H1 (cell line): ENCODE measurements at places on chromosomes 3 and 15.

- DNase-seq = no peak
Measured at GRCh38 chr15:23073890-23074646, 34.7 kb upstream of the TUBGCP5 start.

DNA sequence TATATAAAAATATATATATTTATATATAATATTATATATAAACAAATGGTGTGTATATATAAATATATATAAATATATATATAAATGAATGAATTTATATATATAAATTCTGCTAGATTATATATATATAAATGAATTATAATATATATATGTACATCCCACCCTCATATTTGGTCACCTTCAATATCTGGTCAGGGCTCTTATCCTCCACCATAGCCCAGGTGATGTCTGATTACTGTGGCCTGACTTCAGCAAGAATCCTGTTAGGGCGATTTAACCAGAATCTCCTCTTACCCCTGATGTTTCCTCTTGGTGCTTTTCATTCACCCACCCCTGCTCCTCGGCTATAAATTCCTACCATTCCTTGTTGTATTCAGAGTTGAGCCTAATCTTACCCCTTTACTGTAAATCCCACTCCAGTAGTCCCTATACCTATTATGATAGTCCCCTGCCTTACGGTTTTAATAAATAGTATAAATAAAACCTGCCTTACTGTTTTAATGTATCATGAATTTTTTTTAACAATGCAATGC, 439.6 kb downstream of the PLOD2 start:
- DNase-seq = no peak

DNA sequence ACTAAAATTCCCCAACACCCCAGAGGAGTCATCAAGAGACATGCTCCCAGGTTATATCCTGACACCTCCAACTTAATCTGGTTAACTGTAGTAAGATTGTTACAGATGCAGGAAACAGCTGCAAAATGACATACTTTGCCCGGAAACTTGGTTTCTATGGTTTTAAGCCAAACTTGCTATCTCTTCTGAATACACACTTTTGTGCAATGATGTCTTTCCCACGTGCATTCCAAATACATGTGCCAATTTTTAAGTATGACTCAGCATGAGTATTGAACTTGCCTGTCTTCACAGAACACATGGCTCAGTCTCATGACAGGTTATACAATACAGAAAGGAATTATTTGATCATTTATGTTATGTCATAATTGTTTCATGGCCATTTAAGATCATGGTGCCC, 207.0 kb upstream of the DCBLD2 start:
- DNase-seq = no peak

GRCh38 chr3:192887047-192887446, 30.6 kb downstream of the MB21D2 start:
- no peak for DNase-seq

DNA sequence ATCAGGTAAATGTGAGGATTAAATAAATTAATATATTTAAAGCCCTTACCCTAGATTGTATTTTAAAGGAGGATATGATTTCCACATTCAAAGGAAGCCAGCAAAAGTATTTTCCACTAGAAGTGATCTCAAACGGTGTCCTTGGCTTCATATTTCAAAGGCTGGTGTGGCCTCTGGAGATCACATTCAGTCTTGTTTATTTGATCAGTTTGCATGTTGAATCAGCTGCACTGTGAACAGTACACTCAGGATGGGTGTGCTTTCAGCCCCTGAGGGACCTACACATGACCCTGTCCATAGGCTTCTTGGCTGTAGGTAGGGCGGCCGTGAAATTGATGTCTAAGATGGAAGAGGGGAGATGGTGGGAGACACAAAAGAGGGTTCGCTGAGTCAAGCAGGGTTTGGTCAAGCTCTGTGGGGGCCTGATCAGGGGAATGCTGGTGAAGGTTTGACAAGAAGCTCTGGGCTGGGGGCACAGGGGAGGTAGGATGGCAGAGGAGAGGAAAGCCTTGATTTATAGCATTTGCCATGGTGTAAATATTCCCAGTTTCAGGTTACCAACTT, 21.9 kb downstream of the CYP8B1 start:
- DNase-seq = no peak

- no peak for DNase-seq
Measured at GRCh38 chr15:74903676-74904075, 3.0 kb downstream of the FAM219B start.

GRCh38 chr15:70265466-70265978, 167.8 kb upstream of the TLE3 start:
- no peak for DNase-seq

DNA sequence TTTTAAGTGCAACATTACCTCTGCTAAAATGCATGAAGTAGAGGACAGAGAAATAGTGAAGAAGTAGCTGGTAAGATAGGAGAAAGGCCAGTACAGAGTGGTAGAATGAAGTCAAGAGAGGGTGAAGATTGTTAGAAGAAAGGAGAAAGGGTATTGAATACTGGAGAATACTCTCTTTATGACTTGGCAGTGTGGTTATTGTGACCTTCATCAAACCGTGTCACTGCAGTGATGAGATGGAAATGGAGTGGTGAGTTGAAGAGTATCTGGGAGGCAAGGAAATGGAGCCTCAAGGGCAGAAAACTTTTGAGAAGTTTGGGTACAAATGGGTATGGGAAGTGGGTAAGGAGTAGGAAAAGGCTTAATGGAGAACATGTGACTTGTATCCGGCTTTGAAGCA, 24.7 kb downstream of the MINDY2 start:
- DNase-seq = no peak

GRCh38 chr3:9669277-9669676, 20.0 kb downstream of the MTMR14 start:
- no peak for DNase-seq

- DNase-seq = no peak
Measured at GRCh38 chr3:24201301-24201700, 256.2 kb downstream of the NR1D2 start.

DNA sequence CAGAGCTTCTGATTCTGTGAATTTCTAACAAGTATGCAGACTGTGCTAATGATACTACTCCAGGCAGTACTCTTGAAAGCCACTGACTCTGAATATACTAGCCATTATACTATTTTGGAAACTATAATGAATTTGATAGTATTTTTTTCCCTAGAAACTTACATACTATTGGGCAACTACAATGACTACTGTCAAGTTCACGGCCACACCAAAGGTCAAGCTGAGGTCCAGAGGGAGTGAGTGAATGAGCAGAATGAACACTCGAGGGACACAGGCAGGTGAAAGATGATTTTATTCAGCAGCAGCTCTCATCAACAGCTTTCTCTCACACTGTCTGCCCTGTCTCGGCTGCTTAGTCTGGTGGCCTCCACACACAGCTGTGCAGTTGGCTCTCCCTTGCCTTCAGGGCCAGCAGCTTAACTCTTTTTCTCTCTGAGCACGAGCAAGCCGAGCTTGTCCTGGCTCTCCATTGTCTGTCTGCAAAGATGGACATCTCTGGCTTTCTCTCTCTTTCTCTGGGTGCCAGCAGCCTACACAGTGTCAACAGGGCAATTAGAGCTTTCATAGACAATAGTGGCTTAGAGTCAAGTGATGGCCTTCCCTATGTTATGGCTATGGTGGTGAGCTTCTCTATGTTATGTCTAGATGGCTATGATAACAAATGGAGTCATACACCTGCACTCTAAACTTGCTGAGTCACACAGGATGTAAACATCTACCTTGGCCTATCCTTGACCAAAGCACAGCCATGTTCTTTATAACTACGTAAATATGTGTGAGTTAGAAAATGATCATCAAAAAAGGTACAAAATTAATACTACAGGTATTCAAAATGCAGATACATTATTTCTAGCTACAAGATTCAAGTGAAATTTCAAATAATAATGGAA, 362.4 kb downstream of the CGGBP1 start:
- no peak for DNase-seq

DNA sequence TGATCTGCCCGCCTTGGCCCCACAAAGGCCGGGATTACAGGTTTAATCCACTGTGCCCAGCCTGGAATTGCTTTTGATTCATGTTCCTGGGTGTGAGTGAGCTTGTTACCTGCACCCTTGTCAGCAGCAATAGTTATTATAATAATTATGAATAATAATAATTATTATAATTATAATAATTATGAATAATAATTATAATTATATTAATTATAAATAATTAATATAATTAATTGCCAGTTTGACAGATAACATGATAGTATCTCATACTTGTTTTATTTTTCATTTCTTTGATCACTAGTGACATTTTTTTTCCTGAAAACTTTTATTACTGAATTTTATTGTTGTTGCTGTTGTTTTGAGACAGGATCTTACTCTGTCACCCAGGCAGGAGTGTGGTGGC, 21.1 kb upstream of the TRAK1 start:
- DNase-seq = no peak

- DNase-seq = no peak
Measured at GRCh38 chr3:18419232-18419631, 5.9 kb downstream of the SATB1 start.

DNA sequence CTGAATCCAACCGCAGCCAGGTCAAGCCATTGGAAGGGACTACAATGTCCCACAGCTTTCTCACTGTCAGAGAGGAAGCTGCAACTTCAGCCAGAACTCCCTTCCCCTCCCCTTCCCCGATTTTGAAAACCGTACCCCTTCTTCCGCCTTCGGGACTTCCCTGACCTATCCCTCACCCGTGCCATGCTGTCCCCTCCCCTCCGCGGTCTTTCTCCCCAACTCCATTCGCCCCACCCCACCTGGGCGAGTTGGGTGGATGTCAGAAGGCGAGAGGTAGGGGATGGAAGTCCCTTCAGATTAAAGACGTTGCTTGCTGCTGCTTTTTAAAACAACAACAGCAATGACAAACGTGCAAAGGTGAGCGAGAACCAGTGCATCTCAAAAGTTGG, 723 bp downstream of the CPNE4 start:
- no peak for DNase-seq

- DNase-seq = no peak
Measured at GRCh38 chr15:82999905-83000671, 11.4 kb downstream of the C15orf40 start.

- DNase-seq = peak; percentile 88
Measured at GRCh38 chr3:138941259-138941885, 5.6 kb downstream of the FOXL2 start.

GRCh38 chr15:45372041-45372995, 6.0 kb downstream of the GATM start:
- DNase-seq = no peak

- DNase-seq = peak; percentile 27
Measured at GRCh38 chr3:57805674-57806073, 49.6 kb downstream of the SLMAP start.

DNA sequence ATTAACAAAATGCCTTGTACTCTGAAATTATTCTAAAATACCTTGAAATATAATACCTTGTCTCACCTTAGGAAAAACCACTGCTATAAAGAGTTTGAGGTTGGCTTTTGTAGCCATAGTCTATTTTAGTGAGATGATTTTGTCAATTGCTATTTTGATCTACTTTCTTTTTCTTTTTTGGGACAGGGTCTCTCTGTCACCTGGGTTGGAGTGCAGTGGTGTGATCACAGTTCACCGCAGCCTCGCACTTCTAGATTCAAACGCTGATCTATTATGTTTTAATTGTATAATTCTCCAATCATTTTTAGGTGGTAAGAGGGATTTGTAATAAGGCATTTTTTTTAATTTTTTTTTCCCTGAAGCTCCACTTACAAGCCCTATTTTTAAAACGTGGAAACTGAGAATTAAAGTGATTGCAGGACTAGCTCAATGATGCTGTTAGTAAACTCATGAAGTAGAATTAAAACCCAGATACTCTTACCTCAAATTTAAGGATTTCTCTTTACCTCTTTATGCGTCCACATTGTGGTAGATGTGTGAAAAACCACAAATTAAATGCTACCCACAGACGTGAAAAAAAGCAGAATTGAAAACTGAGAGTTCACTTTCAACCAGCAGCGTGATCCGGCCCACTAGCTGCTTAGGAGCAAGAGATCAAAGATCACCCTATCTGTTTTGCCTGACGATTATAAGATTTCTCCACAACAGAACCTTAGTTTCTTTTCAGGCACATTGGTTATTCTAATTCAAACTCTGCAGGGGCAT, 384.2 kb downstream of the CGGBP1 start:
- no peak for DNase-seq

DNA sequence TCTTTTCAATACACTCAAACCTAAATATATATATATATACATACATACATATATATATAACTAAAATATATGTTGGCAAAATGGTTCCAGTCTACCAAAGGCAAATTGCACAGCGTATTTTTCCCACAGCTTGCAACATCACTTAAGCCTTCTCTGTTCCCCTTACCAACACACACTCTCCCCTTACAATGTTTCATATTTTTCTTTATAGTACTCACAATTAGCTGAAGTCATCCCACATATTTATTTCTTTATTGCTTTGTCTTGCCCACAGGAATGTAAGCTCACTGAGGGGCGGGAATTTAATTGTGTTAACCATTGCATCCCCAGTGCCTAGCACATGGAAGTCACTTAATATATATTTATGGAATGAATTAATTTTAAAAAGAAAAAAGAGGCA, 288.3 kb downstream of the ULK4 start:
- DNase-seq = no peak

DNA sequence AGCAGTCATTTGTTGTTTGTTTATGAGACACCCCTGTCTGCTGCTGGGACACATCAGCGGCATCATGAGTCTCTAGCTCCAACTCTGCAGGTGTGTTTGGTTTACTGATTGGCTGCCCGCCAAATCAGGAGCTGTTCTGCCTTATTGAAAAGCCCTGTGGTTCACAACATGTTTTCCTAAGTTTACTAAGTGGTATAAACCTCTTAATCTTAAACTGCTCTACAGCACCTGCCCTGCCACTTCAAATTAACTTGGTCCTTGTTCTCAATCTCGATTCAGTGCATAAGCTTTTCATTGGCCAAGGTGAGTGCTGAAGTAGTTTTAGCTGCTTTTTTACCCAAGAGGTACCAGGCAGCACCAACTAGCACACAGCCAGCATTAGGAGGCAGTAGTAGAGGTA, 77.8 kb upstream of the WDR72 start:
- DNase-seq = no peak

DNA sequence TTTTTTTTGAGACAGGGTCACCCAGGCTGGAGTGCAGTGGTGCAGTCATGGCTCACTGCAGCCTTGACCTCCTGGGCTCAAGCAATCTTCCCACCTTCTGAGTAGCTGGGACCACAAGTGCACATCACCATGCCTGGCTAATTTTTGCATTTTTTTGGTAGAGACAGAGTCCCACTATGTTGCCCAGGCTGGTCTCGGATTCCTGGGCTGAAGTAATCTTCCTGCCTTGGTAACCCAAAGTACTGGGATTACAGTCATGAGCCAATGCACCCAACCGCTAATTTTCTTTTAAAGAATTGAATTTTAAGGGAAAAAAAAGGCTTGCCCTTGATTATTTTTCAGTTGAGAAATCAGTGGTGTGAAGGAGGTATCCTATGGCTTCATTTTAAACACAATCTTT, 334.0 kb downstream of the SOX2 start:
- no peak for DNase-seq

- no peak for DNase-seq
Measured at GRCh38 chr3:38500688-38501417, 4.7 kb downstream of the EXOG start.

GRCh38 chr3:184259396-184259877, 1.9 kb downstream of the CAMK2N2 start:
- DNase-seq = no peak

GRCh38 chr3:16547561-16548357, 34.3 kb upstream of the RFTN1 start:
- DNase-seq = no peak

- DNase-seq = no peak
Measured at GRCh38 chr15:52039925-52040781, 21.1 kb downstream of the MAPK6 start.

- no peak for DNase-seq
Measured at GRCh38 chr15:91853511-91853947, at the start of gene SLCO3A1. SLCO3A1 (plus strand) TSS chr15:91853708.

GRCh38 chr3:98328933-98329332, 24.7 kb upstream of the OR5K4 start:
- no peak for DNase-seq
